ENCODE measurements at places on chromosomes 6 and 20.
A peak's percentile ranks its signal among the peaks of the same experiment; 100 is the strongest.

DNA sequence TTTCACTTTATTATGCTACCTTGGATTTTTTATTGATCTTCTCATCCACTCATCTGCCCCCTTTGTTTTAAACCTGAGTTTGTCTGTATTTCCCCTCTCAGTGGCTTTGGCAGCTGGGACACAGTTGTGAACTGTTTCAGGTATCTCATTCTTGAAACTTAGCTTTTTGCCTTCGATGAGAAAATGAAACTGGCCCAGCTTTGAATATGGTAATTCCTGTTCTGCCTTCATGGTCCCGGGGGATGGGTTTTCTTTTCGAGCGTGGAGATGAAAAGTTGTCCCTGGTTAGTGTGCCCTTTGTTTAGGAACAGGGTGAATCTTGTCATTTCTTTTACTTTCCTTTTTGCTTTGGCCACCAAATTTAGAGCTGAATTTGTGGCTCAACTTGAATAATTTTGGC, 25.6 kb downstream of the DHX35 start:
- no peak for DNase-seq

- no peak for DNase-seq
Measured at GRCh38 chr6:44642349-44642748, 254.8 kb downstream of the CDC5L start.

GRCh38 chr6:34305982-34306708, 57.3 kb upstream of the SMIM29 start:
- DNase-seq: peak; percentile 42

DNA sequence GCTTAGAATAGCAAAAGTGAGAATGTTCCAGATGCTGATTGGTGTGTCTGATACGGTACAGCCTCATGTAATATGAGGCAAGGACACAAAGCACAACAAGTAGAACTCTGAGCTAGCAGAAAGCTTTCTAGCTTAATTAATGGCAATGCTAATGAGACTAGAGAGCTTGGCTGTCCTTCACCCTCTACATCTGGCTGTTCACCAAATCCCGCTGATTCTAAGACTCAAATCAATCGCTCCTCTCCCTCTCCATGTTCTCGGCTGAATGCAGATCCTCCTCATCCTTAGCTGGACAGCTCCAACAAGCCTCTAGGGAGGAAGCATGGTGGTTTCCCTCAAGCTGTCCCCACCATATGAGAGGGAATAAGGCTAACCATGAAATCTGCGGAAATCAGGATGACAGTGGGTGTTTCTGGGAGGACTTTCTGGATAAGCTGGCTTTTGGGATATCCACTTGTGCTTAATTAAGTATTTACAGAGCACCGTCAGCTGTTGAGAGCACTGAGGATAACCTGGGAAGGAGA, 128.9 kb downstream of the FOXC1 start:
- DNase-seq: no peak

DNA sequence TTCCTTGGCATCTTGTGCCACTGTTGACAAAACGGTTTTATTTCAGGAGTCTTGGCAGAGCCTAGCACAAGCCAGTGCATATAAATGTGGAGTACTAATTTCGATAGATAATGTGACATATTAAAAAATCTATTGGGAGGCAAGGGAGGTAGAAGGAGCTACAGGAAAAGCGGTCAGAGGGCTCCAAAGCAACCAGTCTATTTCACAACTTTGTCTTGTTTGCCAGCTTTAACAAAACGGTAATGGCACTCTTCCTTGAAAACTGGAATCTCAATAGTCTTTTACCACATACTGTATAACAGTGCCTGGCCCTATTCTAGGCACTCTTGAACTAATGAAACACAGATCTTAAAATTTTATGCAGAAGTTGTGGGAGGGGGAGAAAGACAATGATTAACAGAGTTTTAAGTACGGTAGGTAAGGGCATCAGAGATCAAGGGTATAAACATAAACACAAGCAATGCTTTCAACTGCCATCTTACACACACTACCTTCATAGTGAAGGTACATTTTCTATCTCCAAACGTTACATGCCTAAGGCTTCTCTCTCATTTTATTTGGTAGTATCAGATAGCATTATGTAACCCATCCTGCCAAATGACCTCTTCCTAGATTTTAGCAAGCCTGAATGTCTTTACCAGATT, 33.5 kb upstream of the SYNCRIP start:
- no peak for DNase-seq

- DNase-seq: no peak
Measured at GRCh38 chr20:3477861-3478544, 7.2 kb downstream of the ATRN start.

GRCh38 chr20:10119336-10119735, 84.5 kb downstream of the ANKEF1 start:
- no peak for DNase-seq

DNA sequence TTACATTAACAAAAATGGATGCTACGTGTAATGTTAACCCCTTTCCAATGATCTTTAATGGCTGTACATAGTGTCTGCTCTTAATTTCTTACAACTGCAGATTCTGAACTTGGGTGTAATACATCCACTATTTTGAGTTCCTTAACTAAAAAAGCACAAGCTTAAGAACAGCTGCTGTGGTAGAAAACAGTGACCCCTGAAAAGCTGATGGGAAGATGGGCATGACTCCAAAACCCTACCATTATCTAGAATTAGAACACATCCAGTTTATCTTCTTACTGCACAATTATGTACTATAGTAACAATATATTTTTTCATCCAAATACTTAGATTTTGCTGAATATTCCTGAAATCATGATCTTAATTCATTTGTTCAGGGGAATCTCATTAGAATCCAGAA, 49.3 kb downstream of the LYRM4 start:
- DNase-seq: no peak

GRCh38 chr6:99613409-99613704, 6.7 kb downstream of the PRDM13 start:
- no peak for DNase-seq

GRCh38 chr6:137102851-137103492, 58.2 kb upstream of the IL20RA start:
- no peak for DNase-seq

DNA sequence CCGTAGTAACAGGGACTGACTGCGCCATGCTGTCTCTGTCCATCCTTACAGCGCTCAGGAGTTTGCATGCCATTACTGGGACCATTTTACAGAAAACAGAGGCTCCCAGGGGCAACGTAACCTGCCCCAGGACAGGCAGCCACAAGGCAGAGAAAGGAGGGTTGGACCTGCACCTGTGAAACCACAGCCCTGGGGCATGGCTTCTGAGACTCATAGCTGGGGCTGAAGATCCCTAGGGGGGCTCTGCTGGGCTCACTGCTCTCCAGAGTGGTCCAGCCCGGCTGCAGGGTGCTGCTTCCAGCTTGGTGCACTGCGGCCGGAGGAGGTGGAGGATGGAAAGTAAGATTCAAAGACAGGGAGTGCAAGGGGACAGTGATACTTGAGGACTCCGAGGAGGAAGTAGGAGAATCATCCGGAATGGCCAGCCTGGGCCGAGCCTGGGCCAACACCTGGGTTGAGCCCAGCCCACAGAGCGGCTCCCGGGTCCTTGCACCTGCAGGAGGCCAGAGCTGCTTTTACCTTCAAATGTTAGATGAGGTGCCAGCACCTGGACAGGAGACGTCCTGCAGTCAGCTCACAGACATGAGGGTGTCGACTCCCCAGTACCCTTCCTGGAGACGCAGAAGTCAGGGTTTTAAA, 183.2 kb downstream of the CDH4 start:
- no peak for DNase-seq

- no peak for DNase-seq
Measured at GRCh38 chr6:28158318-28158717, 16.6 kb downstream of the ZKSCAN8 start.

Measured in GM04503 (cell line).